Nephron progenitor cell (in vitro differentiated cells): ENCODE measurements at places on chromosomes 6 and 20.
A peak's percentile ranks its signal among the peaks of the same experiment; 100 is the strongest.

DNA sequence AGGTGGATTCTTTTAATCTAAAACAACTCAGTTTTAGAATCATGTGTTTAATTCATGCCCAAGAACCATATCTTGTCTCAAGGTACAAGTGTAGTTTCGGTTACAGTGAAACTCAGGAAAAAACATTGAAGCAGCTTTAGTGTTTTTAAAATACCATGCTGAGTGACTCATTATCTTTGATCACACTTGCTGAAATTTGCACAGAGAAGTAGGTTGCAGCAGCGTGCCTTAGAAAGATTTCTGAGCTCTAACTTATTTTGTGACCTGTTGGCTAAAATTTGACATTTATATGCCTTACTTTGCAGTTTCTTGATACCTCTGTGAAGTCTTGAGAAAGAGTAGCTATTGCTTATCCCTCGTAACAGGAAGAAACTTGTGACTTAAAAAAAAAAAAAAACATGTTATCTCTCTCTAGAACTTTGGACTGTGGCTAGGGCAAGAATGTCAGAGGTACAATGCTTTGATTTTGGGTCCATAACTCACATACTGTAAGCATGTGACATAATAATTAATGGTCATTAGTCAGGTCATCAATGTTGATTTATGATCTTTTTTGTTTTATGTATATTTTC, 34.5 kb upstream of the FUCA2 start:
- DNase-seq = no peak

- no peak for DNase-seq
Observed at GRCh38 chr6:144899161-144899560, 614.0 kb downstream of the UTRN start.

DNA sequence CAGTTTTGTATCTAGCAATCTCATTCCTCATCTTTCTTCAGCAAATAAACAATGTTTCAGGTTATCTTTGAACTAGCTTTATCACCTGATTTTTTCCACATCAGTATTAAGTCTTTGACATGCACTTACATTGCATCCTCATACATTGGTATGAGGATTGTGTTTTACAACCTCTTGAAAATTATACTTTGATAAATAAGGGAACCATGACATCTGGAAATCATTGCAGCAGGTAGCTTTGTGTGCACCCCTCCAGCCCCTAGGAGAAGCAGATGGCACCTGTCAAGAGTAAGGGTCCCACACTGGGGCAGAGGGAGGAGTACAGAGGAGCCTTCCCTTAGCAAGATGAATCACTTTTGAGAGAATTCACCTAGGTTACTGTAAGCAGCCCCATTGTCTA, 13.7 kb upstream of the RNASET2 start:
- DNase-seq = no peak

GRCh38 chr20:25273541-25274358, 25.9 kb downstream of the PYGB start:
- DNase-seq = no peak

DNA sequence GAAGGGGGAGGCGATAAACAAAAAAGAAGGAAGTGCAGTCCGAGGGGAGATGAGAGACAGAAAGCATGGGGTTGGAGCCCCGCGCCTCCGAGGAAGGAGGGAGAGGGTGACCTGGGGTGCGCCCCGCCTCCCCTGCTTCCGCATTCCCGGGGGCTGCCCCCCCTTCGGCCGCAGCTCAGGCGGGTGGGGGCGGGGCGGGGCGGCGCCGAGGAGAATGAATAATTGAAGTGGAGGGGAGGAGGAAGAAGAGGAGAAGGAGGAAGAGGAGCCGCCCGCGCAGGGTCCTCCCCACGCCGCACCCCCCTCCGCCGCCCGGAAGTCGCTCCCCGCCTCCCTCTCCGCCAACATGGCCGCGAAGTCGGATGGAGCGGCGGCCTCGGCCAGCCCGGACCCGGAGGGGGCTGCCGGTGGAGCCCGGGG, at the start of gene XKR7:
Gene XKR7, plus strand, starts transcription at position 322 of the 420 bp plus-strand sequence. Its CDS starts 25 bp downstream, at position 347.
- DNase-seq = peak; percentile 70

DNA sequence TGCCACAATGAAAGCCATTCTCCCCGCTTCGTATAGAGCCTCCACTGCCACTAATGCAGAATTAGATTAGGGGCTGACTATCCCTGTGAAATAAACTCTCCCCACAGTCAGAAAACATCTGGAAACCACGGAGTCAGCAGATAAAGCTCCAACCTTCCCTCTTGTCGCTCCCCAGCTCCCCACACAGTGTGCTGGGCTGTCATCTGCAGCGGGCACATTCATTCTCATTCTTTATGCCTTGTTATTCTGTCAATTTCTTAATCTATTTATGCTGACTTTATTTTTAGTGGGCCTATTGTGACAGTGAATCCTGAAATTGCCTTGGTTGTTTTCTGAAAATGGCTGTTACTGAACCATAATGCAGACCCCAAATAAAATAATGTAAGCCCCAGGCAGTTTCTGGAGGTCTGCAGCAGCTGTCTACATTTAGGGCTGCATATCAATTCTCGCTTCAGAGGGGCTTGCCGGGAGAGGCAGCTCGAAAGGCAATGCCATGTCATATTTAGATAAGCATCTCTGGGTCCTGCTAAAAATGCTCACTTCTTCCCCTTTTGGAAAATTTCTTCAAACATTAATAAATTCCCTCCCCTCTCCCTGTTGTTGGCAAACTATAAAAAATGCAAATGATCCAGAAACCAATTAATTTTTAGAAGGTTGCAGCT, 71.6 kb downstream of the TMEM242 start:
- DNase-seq = no peak

GRCh38 chr6:35967076-35967774, 46.3 kb upstream of the SRPK1 start:
- no peak for DNase-seq

DNA sequence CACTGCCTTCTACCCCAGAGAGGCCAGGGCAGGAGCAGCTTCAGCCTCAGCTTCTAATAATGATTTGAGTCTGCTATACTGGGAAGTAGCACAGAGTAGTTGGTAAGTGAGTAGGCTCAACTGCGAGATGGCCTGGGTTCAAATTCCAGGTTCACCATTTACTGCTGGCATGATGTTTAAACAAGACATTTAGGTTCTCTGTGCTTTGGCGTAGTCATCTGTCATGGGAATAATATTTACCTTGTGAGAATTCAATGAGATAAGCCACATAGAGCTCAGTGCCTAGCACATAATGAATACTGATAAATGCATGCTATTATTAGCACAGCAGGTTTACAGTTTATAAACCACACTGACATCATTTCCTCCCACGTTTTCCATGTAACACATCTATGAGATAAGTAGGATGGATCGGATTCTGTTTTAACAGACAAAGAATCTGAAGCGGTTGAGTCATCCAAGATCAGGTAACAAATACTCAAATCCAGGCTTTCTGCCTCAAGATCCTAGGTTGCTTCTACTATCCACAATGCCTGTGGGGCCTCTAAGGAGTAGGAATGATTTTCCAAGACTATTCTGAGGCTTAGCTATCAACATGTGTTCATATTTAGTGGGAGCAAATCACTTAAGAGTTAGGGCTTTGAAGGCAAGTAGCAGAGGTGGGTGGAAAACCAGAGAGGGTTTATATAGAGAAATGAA, 72.9 kb upstream of the DTNBP1 start:
- no peak for DNase-seq

GRCh38 chr6:28634411-28634760, 108.7 kb downstream of the GPX5 start:
- DNase-seq = no peak

- no peak for DNase-seq
Observed at GRCh38 chr20:51442602-51443001, 99.9 kb downstream of the NFATC2 start.

- no peak for DNase-seq
Observed at GRCh38 chr6:1729133-1729749, 119.5 kb downstream of the FOXC1 start.

DNA sequence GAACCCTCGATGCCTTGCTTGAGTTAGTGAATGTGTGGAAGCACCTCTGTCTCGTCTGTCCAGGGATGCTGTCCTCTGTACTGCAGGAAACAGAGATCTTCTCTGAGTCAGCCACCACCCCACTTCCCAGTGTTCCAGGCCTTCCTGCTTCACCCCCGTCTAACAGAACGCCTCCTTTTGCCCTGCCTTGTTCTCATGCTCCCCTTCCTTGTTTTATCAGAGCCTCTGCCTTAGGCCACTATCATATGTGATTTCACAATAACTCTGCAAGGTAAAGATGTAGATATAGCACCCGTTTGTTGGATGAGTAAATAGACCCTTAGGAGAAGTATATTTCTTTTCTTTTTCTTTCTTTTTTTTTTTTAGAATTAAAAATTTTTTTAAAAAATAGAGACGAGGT, 106.7 kb upstream of the CLDN20 start:
- DNase-seq = no peak

GRCh38 chr6:134959603-134960002, 9.7 kb upstream of the ALDH8A1 start:
- no peak for DNase-seq

GRCh38 chr20:32115211-32115767, 5.8 kb downstream of the TM9SF4 start:
- no peak for DNase-seq

DNA sequence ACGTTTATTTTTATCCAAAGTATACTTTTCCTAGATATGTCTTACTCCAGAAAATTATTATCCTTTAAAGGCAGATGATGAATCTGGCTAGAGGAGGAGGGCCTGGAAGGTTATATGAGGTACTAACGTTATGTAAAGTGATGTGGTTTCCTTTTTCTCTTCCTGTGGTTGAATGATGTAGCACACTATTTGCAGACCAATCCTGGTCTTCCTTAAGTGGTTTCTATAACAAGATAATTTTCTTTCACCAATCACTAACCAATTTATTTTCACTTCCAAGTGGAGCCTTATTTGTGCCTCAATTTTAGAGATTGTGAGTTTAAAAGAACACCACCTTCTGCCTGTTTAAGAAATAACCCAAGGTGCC, 154.6 kb upstream of the SOX4 start:
- no peak for DNase-seq

- no peak for DNase-seq
Observed at GRCh38 chr6:137754866-137755265, 112.2 kb upstream of the TNFAIP3 start.

DNA sequence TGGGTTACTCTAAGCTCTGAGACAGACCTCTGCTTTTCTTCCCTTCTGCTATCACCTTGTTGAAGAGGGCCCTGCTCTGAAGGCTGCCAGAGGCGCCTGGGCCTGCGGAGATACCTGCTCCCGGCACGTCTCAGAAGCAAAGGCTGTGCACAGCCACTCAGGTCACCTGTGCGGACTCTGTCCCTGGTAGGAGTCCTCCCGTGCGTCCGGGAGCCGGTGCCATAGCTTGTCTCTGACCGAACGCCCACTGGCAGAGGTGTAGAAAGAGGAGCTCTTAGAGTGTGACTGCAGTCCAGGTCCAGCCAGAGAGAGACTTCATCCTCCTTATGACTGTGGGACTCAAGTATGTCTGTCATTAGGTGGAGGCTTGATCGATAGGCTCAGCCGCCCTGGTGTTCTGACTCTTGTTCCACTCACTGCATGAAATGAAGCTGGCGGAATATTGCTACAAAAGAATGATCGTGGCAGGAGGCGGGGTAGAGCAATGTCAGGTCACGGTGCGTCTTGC, 51.0 kb upstream of the UNC93A start:
- DNase-seq = no peak

DNA sequence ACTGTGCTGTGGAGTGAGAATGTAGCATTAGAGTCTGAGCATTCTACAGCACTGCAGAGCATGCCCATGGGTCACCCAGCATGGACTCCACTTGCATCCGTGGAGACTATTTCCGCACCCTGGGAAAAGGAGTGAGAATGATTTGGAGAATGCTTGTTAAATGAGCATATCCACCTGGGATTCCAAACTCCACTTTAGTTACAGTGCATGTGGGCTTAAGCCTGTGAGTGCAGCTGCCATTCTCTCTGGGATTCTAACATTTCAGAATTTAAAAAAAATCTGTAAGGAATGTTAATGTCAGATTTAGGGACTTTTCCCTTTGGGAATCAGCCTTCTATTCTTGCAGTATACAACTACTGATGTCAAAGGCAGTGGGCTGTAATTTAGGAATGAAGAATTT, 33.4 kb downstream of the KIF25 start:
- DNase-seq = no peak

DNA sequence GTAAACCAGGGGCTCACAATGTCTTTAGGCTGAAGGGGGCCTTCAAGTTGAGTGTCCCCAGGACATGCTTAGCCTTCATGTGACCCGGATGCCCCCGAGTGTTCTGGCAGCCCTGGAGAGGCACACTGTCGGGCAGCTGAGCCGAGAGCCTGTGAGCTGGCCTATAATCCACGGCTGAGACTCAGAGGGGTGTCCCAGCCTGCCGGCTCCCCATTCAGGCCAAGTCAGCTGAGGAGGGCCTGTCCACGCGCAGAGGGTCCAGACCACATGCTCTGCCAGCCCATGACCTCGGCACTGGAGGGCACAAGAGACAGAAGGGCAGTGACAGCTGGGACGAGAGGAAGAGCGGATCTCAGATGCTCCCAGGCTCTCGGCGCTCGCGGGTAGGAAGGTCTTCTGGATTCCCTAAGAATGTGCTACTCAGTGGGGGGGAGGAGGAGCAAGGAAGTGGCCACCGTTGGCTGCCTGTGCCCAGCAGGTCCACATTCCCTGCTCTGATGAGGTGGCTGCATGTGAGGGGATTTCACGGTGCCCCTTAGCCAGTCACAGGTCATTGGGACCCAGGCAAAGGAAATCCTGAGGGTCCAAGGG, 224.7 kb downstream of the NRN1 start:
- DNase-seq = no peak

GRCh38 chr6:132568611-132569010, 1.5 kb upstream of the TAAR6 start:
- DNase-seq = no peak

GRCh38 chr6:139612135-139612465, 237.7 kb upstream of the CITED2 start:
- DNase-seq = no peak

DNA sequence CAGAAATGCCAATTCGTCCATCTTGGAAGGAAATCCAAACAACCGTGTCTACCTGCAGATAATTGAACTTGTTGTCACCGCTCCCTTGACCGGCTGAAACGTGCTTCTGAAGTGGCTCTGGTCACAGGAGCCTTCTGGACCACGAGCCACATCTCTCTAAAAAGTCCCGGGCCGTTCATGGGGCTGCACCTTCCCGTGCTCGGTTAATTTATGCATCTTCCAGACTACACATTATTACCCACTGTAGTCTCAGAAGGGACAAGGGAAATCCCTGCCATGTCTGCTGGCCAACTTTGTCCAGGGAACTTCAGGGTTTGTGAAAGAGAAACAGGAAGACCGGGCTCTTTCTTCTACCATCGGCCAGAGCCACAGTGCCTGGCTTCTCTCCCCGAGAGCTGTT, 63.4 kb upstream of the MPC1 start:
- DNase-seq = no peak
